NCI-H226 (cell line): ENCODE measurements at places on chromosomes 3 and 15.

DNA sequence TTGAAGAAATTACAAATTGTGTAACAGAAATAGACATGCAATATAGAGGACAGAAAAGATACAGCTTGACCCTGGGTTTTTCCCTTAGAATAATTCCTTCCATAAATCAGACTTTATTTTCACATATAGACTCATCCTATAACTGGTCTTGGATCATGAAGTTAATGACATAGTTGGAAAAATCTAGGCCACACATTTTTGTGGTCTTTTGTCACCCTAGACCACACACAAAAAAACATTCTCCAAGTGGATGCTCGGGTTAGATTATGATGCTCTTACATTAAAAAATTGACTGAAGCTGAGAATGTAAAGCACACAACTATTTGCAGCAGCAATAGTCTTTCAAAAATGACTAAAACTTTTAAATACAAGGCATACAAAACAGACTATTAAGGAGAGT, 7.5 kb upstream of the PLA2G4D start:
- DNase-seq: no peak

DNA sequence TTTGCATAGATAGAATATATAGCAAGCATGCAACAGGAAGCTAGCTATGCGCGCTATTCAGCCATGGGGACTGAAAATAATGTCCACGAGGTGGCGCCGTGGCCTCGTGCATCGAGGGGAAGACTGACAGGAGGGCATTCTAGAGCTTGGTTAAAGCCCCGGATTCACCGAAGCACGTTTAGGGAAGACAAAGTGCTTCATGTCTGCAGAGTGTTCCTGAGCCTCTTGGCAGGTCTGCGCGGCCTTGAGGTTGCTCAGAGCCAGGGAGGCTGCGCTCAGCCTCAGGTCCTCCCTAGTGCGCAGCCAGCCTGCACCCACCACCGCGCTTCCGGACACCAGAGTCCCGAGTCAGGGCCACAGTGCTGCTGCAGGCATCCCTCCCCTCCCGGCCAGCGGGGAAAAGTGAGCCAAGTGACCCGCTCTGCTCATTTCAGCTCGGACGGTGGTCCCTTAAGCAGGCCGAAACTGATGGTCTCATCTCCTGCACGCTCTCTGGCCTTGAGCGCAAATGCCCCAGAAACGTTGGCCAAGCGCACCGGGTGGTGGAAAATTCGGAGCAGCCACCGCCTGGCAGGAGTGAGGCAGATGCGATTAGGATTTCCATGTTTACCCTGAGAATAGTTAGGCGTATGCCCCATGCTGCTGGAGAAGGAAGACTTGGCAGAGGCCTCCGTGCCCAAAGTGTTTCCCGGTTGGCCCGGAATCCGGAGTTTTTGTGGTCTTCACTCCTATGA, 24.8 kb downstream of the GABRA5 start:
- no peak for DNase-seq

DNA sequence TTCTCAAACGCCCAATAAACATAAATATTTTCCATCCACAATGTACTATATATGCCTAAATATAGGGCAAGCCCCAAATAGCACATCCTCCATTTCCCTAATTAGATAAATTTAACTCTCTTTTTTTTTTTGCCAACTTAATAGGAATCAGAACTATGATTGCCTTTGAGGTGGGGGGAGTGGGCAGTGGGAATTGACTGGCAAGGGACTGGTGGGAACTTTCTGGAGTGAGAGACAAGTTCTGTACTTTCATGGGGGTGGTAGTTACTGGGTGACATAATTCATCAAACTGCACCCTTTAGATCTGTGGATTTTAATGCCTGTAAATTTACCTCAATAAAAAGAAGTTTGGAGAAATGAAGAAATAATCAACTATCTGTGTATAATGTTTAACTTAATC, 88.2 kb upstream of the CTDSPL start:
- DNase-seq: no peak

DNA sequence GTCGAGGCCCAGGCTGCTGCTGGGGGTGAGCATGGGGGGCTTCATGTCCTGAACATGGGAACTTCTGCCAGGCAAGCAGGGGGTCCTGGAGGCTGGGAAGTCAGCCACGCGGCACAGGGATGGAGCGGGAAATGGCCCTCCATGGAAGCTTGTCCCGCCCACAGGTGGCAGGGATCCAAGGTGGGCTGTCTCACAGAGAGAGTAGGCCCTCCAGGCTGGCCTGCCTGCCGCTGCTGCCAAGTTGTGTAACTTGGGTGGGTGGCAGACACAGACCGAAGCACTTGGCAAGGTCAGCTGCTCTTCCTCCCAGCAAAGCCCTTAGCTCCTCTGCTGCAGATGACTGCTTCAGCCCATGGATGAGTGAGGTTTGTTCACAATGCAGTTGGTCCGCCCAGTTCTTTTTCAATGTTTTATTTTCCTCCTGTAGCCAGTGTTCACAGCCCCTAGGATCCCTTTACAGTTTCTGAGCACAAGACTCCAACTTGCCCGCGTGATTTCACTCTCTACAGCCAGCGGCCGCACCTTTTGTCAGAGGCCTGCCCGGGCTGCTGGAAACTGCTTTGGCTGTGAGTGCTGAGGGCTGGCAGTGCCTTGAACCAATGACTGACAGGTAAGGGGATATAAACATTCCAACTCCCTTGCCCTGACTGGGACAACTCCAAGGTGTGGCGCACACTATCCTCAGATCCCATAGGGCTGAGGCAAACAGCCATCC, 26.7 kb downstream of the HCN4 start:
- DNase-seq: no peak

GRCh38 chr15:88395241-88395640, 71.9 kb downstream of the MRPL46 start:
- no peak for DNase-seq
